Hindlimb muscle (tissue), 1 donor: ENCODE measurements at places on chromosomes 5 and 9.

DNA sequence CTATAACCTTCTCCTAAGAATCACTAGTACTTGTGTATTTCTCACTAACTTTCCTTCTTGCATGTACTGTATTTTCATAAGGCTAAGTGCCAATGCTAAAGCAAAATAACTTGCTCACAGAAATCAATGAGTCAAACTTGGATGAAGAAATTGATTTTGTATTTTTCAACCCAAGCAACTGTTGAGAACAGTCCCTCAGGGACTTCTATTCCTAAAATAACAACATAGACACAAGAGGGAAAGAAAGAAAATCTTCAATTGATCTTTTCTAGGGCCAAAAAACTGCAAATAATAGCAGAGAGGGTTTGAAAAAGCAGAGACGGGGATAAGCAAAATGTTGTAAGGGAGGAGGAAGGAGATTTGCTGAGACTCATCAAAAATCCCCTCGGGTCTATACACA lies 69.8 kb downstream of the HABP4 start:
- DNase-seq: peak; percentile 50

DNA sequence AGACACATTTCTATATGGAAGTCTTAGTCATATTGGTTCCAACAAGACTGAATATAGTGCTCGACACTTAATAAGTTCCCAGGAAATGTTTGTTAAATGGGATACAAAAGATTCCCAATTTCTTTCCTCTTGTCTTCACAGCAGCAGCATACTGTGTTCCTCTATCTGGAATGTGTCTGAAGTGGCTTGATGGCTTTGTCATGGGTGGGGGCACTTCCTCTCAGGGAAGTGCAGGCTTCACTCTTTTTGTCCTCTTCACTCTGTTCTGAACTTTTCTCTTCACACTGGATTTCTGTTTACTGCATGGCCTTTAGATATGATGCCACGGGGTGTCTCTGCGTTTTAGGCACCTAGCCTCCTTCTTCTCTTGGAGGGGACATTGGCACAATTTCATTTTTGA lies 127.7 kb upstream of the C9orf72 start:
- no peak for DNase-seq

GRCh38 chr5:93805616-93806379 lies 64.4 kb upstream of the POU5F2 start:
- no peak for DNase-seq

DNA sequence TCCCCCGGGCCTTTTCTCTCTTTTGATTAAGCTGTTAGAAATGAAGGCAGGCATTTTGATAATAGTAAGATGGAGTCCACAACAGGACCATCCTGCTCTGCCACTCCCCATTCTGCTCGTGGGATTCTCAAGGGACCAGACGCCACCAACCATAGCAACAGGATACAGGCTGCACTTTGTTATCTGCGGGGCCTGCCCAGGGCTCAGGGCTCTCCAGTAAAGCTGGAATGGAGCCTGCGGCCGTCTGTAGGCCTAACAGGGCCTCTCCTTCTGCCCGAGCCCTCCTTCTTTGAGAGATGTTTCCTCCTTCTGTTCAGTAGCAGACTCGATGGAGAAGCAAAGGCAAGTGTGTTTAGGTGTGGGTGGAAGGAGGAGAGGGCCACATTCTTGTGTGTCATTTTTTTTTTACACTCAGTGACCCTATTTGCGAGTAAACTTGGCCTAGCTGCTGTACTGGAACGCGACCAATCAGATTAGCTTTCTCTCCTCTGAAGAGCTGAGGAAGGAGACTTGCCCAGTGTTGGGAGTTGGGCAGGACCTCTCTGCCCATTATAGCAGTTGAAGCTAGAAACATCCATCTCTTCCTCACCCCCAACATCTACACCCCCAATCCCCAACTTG lies 8.9 kb upstream of the EPB41L4B start:
- no peak for DNase-seq

DNA sequence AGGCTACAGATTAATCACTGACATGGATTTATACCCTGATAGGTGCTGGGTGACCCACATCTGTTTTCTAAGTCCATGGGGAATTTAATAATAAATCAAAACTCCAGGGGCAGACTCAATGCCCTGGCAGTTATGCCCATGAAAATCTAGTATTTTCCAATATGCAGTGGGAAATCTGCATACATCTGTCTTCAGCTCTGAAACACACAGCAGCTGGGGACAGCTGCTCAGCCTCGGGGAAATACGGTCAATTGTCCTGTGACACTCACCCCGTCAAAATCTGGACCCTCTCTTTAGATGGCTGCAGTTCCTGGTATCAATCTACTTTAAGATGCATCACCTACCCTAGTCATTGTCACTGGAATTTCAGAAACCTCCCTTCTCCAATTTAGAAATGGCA lies 12.7 kb upstream of the C1QTNF3 start:
- no peak for DNase-seq

GRCh38 chr9:73327149-73327548 lies 175.5 kb downstream of the ANXA1 start:
- DNase-seq: no peak

DNA sequence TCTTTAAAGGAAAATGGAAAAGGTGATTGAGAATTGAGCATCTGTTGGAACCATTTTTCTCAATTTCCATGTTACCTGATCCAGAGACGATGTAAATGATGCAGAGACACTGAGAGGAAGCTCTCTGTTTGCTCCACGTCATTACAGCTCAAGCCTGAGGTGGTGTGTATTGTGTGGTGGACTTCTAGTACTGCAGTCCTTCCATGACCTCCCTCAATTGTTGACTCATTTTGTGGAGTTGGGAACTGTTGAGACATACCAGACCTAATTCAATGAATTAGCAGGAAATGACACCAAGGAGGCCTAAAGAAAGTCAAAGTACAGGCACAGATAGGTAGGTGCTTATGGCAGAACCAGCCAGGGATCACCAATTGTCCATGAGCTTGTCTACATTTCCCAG lies 15.6 kb upstream of the LVRN start:
- DNase-seq: no peak

- DNase-seq: no peak
Observed at GRCh38 chr9:37710046-37710445, 43.6 kb upstream of the TRMT10B start.

DNA sequence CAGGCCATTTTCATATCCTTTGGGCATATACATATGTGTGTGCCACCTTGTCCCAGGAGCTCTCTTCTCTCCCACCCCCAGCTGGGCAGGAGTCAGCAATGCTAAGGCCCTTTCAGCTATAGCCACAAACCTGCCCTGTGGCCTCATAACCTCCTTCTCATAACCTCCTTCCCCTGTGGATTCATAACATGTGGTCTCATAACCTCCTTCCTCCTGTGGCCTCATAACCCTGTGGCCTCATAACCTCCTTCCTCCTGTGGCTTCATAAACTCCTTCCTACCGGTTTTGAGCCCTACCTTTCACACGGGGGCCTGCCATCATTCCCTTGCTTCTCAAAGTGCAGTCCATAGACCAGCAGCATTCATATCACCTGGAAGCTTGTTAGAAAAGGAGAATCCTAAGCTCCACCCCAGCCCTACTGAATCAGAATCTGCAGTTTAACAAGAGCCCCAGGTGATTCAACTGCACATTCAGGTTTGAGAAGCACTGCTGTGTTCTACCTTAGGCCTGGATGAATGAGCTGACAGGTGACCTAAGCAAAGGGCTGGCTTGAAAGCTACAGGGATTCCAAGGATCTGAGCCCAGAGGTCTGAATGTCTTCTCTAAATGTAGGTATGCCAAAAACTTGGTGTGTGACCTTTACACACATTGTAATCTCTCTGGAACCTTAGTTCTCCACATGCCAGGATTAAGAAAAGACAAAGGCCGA lies 41.9 kb upstream of the PLPP6 start:
- no peak for DNase-seq

DNA sequence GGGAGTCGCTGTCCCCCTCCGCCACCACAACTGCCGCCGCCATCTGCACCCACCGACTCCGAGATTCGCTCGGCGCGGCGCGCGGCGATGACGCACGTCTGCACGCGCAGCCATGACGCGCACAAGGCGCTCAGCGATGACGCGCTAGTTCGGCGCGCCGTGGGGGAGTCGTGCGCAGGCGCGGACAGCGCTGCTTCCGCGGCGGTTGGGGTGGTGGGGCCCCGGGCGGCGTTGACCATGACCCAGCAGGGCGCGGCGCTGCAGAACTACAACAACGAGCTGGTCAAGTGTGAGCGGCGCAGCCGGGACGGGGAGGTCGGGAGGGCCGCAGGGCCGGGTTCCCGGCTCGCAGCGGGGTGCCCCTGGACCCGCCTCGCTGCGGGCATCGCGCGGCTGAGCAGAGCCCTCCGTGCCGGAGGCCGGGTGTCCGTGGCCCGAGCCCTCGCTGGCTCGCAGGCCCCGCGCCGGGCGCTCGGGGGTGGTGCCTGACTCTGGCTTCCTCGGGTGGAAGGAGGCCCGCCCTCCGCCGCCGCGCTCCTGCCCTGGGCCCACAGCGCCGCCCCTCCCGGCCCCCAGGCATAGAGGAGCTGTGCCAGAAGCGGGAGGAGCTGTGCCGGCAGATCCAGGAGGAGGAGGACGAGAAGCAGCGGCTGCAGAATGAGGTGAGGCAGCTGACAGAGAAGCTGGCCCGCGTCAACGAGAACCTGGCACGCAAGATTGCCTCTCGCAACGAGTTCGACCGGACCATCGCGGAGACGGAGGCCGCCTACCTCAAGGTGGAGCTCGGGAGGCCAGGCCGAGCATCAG lies at the start of the genes ANAPC2 and SSNA1:
ANAPC2 (minus strand) TSS at position 71 of the 807 bp plus-strand sequence; CDS start at position 43, 28 bp downstream.
SSNA1 (plus strand) TSS at position 187 of the 807 bp plus-strand sequence; CDS start at position 238, 51 bp downstream.
- peak; percentile 99 for DNase-seq

DNA sequence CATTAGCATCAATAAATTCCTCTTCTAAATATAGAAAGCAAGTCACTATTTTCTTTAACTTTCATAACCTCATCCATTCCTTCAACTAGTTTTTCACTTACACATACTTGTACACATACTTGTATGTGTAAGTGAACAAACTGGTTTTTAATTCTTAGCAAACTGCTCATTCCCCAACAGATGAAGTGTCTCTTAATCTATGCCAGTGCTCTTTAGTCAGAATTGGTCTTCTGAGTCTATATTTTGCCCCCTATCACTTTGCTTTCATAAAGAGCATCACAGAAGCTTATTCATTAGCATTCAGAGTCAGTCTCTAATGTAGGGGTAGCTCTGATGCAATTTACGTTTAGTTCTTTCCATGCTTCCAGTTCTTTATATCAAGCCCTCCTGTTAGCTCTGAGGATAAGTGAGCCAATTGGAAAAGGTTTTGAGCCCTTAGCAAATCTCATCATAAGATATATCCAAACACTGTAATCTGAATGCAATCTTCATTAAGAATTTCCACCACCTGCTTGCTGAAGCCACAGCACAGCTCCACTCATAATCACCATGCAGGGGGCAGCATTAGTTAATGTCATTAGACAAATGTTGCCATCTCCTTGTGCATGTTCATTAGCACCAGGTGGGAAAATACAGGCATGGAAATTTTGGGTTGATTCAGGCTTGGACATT lies 178.5 kb upstream of the SLC24A2 start:
- DNase-seq: no peak

DNA sequence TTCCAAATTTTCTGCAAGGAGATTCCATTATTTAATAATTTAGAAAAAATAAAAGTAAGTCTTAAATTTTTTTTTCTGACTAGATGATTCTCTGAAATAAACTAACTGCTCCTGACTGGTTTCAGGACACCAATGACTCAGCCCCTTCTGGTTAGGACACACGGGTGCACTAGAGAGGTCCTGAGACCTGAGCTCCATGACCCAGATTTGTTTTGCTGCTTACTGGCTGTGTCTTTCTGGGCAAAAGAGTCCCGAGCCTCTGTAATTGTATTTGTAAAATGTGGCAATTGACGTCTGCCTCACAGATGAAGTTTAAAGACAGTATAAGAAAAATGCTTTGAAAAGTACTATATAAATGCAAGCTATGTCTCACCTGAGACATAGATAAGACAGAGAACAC lies 89.1 kb downstream of the SLC24A2 start:
- DNase-seq: no peak

DNA sequence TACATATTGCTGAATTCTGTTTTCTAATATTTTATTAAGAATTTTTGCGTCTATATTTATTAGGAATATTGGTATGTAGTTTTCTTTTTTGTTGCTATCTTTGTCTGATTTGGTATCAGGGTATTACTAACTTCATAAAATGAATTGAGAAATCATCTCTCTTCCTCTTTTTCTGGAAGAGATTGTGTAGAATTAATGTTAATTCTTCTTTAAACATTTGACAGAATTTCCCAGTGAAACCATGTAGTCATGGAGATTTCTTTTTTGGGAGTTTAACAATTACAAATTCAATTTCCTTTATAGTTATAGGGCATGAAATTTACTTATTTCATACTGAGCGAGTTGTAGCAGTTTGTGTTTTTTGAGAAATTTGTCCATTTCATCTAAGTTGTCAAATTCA lies 3.3 kb upstream of the FAM170A start:
- DNase-seq: no peak

GRCh38 chr9:74281674-74282073 lies 215.5 kb upstream of the RORB start:
- DNase-seq: no peak

DNA sequence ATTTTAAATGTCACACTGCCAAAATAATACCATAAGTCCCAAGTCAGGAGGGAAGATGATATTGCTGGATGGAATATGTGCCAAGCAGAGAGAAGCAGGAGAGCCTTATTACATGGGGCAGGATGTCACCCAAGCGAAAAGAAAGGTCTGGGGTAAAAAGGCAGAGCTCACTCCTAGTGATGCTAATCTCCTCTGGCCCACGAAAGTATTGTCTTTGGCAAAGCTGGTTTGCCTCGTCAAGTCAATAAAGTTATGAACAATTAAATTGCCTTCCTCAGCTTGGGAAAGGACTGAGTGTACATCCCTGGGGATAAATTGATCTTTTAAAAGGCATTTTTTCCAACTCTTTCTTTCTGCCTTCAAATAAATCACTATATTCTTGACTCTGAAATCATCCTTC lies 220.6 kb downstream of the DMAC1 start:
- no peak for DNase-seq

- DNase-seq: no peak
Observed at GRCh38 chr5:142978726-142979125, 208.5 kb downstream of the ARHGAP26 start.

DNA sequence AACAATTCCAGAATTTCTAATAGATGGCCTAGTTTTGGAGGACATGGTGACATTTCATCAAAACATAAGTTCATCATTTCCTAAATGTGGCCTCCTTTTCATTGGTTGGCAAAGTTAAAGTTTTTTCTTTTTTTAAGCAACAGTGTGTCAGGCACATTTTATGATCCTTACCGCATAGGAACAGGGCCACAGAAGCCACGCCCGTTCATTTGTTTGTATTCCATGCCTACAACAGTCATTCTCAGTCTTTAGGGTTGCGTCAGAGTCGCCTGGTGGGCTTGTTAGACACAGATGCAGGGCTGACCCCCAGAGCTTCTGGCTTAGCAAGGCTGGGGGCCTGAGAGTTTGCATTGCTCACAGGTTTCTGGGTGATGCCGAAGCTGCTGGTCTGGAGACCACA lies 130.2 kb downstream of the HSD17B3 start:
- no peak for DNase-seq

GRCh38 chr5:177067503-177067902 lies 19.2 kb upstream of the FGFR4 start:
- DNase-seq: no peak

GRCh38 chr9:127981559-127982121 lies 851 bp upstream of the EEIG1 start:
- no peak for DNase-seq

GRCh38 chr5:151617841-151618710 lies 26.9 kb upstream of the FAT2 start:
- no peak for DNase-seq
